ENCODE measurements at places on chromosomes 12 and 14.

- DNase-seq = no peak
These were observed at the start of gene TRAF3 for GRCh38 chr14:102776761-102777710. TRAF3 (plus strand) TSS chr14:102777449; CDS start chr14:102870202, 92,753 bp downstream.

DNA sequence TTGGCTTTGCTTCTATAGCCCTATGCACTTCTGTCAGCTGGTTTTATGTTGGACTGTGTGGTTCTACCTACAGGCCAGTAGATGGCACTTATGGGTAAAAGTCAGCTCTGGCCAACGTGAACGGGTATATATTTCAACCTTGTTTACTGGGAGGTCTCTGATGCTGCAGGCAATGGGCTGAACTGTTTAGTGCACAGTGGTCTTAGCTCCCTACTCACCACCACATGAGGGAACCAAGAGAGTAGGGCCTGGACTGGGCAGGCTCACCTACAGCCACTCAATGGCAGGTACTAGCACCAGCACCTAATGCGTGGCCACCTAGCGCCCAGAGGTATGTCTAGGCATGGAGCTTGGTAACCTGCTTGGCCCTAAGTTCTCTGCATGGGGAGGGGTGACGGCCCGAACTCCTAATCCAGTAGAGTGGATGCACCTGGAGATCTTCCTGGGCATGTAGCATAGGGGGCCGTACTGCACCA is 481.8 kb downstream of the TMEM117 start:
- DNase-seq = no peak

DNA sequence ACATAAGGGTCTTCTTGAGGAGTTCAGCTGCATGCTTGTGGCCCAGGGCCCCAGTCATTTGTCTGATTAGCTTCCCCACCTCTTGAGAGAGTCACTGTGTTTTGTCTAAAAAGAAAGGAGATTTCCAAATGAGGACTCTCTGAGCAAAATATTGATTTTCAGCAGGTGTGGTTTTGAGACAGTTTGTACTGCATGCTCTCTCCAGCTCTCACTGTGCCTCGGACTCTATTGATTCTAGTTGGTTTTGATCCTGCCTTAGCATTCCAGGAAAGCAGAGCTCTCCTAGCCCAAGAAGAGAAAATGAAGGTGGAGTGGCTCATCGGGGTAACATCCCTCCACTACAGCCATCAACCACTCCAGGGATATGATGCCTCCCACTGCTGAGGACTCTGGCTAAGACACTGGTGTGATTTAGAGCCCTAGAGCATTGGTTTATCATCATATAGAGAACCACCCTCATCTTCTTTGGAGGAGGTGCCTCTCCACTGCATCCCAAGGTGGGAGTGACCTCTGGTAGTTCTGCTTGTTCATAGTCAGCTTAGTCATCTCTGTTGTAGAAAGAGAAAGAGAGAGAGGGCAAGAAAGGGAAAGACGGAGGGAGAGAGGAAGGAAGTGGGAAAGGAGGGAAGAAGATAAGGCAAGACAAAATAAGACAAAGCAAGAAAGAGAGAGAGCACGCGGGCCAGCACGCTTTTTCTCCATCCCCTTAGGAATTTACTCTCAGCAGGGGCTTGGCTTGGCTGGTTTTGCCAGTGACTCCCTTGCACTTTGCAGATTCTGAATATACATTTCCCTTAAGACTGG is 365.6 kb downstream of the DPF3 start:
- DNase-seq = no peak

GRCh38 chr12:6364044-6364374 is 11.4 kb downstream of the SCNN1A start:
- DNase-seq = no peak

GRCh38 chr12:24233519-24234246 is 284.2 kb upstream of the SOX5 start:
- no peak for DNase-seq

GRCh38 chr12:126776026-126776655 is 1490.8 kb upstream of the TMEM132C start:
- no peak for DNase-seq

DNA sequence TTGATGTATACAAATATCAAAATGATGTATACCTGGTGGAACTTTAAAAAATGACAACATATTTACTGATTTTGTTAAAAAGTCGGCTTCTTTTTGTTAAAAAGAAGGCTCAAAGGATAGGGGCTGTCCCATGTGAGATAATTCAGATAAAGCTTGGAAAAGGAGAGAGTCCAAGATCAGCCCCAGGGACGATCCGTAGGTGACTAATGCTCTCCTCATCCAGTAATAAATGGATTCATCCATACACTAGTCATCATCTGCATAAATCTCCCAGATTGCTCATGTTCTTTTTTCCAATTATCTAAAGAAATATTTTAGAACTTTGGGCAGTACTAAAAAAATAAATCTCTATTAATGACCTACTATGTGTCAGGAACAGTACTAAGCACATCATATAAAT is 23.4 kb upstream of the FSCB start:
- no peak for DNase-seq

DNA sequence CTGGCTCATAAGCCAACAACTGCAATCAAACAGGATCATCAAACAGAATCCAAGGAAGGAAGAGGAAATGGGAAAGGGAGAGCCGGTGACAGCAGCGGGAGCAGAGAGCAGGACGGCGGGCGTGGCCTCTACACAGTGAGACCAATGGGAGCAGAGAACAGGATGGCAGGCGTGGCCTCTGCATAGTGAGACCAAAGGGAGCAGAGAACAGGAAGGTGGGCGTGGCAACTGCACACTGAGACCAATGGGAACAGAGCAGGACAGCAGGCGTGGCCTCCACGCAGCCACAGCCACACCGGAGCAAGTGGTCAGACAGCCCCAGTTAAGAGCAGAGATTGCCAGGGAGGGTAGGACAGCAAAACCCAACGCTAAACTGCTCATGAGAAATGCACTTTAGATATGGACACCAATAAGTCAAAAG is 16.4 kb downstream of the LRCOL1 start:
- peak; percentile 89 for DNase-seq

GRCh38 chr12:68264158-68264855 is 10.9 kb upstream of the IL22 start:
- DNase-seq = no peak

GRCh38 chr12:1668833-1669543 is 21.9 kb upstream of the ADIPOR2 start:
- no peak for DNase-seq

- DNase-seq = no peak
These were observed 10.1 kb upstream of the CCDC197 start for GRCh38 chr14:93986955-93987354.

GRCh38 chr12:103841690-103842584 is 903 bp upstream of the NT5DC3 start:
- no peak for DNase-seq

DNA sequence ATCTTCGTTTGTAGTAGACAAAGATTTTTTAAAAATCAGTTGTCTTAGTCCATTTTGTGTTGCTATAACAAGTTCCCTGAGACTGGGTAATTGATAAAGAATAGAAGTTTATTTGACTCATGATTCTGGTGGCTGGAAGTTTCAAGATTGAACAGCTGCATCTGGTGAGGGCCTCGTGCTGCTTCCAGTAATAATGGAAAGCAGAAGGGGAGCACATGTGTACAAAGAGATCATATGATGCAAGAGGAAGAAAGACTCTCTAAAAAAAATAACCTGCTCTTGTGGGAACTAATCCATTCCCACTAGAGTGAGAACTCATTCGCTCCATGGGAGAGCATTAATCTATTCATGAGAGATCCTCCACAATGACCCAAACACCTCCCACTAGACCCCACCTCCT is 24.8 kb downstream of the MUCL1 start:
- DNase-seq = no peak

DNA sequence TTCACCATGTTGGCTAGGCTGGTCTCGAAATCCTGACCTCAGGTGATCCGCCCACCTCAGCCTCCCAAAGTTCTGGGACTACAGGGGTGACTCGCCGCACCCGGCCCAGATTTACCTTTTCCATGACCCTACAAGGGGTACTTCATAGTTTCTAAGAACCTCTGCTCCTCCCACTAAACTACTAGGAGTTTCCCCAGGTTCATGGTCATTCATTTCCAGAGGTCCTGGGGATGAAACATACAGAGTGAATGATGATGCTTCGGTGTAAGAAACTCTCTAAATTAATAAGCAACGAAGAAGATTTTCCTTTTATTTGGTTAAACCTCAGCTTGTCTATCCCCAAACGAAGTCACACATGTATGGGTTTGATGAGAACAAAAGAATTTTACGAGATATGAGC is 56.9 kb downstream of the AMN start:
- no peak for DNase-seq

GRCh38 chr14:102212356-102212755 is 72.7 kb downstream of the WDR20 start:
- no peak for DNase-seq

DNA sequence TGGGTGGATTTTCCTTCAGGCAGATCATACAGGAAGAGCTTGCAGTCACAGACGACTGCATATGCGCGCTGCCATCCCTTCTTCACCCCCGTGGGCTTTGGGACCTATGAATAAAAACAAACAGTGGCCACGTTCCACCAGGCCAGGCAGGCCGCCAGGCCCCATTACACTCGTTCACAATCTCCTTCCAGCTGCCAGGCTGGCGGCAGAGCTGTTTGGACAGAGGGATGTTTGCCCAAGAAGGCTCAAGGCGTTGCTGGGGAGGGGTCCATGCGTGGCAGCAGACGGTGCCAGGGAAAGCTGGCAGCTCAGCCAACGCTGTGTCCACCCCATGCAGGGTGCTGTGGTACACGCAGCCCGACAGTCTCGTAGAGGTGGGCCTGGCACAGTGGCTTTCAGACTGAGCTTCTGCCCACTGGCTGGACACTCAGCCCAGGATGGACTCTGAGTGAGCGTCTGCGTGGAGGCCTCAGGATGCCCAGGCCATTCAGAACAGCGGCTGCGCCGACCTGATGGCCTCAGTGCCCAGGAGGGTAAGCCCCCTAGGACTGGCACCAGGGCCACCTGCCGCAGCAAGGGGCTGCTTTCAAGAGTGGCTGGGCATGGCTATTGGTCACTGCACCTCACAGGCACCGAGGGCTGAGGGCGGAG is 27.5 kb downstream of the AMN start:
- no peak for DNase-seq

GRCh38 chr12:98594050-98594835 is 757 bp downstream of the SLC25A3 start:
- no peak for DNase-seq

GRCh38 chr12:117038023-117038680 is 61.1 kb downstream of the TESC start:
- no peak for DNase-seq

- DNase-seq = no peak
These were observed 6.8 kb upstream of the KERA start for GRCh38 chr12:91064640-91065039.

DNA sequence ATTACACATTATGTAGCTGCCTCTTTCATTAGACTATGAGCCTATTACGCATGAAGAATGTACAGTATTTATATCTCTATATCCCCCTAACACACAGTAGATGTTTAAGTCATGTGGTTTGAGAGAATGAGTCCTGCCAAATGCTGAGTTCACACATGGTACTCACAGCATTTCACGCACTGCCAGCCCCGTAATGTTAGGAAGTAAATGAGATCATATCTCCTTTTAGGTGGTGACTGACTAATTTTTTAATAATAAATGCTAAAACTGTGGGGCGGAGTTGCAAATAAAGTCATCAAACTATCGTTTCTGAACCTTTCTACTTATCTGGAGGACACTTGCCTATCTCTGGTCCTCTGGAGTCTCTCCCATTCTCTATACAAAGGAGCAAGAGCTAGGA is 343.8 kb downstream of the ADAMTS20 start:
- no peak for DNase-seq

GRCh38 chr12:47882781-47883546 is 21.8 kb downstream of the VDR start:
- DNase-seq = no peak

DNA sequence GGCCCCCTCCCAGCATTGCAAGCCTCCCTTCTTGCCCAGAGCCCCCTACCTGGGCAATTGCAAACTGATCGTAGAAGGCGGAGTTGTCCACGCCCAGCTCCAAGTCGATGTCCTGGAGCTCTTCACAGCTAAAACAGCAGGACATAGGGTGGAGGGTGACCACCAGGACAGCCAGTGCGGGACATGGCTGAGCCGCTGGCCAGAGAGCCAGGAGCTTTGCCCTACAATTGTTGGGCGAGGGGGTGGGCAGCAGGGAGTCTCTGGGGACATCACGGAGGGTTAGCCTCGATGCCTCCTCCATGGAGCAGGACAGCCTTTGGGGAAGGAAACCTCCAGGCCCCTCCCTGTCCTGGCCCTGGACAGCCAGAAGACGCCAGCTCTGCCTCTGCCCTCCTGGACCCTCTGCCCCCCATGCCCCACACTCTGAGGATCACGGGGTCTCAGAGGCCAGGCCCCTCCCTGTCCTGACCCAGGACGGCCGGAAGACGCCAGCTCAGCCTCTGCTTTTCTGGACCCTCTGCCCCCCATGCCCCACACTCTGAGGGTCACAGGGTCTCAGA is 9.4 kb downstream of the TMEM179 start:
- DNase-seq = no peak

GRCh38 chr12:41967668-41968500 is 176.8 kb downstream of the GXYLT1 start:
- no peak for DNase-seq

GRCh38 chr12:48795550-48796455 is 6.9 kb upstream of the ADCY6 start:
- DNase-seq = peak; percentile 91

DNA sequence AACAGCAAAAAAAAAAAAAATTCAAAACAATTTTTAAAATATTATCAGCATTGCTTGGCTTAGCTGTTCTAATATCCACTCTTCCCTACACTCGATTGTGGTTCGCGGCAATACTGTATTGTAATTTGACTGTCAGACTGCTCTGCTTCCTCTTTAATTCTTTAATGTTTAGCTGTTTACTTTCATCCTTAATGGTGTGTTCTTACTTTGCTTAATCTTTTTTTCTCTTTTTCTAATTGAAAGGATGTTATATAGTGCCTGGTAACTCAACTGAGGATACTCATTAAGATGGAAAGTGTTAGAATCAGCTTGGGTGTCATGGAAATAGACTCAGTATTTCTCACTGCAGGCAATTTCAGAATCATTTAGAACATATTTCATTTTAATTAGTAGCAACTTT is 2.0 kb downstream of the ANO4 start:
- no peak for DNase-seq

DNA sequence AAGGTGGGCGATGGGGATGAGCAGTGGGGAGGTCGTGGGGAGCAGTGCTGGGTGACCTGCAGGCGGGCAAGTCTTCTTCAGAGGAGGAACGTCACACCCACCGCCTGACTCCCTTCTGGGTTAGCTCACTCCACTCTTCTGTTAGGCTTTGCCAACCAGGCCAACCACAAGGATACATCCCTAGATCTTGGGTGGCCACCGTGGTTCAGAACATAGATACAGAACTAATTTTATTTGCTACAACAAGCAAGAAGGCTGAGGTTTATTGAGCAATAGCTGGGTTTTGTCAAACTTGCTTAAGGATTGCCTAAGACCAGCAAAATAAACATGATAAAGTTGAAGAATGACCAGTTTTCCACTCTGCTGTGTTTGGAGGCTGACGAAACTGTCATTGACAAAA is 109.4 kb downstream of the DACT1 start:
- DNase-seq = no peak

GRCh38 chr14:83007641-83008225 is 1474.1 kb upstream of the SEL1L start:
- no peak for DNase-seq

Data from D721Med (cell line).